GDM1 (cell line): ENCODE measurements at places on chromosomes 16 and 17.

GRCh38 chr17:82436601-82437324 lies 13.8 kb downstream of the CYBC1 start:
- no peak for DNase-seq

- DNase-seq = no peak
Observed at GRCh38 chr16:24847358-24847664, 1.5 kb downstream of the SLC5A11 start.

GRCh38 chr17:16954521-16954920 lies 17.4 kb downstream of the TNFRSF13B start:
- no peak for DNase-seq

GRCh38 chr17:36468903-36469635 lies 17.4 kb upstream of the ZNHIT3 start:
- DNase-seq = no peak

- peak; percentile 26 for DNase-seq
Observed at GRCh38 chr16:68090130-68090529, 5.0 kb downstream of the NFATC3 start.

- DNase-seq = no peak
Observed at GRCh38 chr17:36546418-36547093, 1.8 kb downstream of the GGNBP2 start.

DNA sequence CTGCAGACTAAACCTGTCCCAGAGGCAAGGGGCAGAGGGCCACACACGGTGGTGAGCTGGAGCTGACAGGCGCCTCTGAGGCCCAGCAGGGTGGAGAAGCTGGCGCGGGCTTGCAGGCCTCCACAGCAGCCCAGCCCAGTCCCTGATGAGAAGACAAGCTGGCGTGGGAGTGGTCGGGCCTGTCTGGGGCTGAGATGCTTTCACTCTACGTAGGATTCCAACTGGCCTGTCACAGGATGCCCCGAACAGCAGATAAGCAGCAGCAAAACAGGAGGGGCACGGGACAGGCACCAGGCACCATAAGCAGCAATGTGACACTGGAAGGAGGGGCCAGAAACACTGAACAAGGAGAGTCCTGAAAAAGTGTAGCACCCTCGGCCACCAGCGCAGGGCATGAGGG lies 40.1 kb downstream of the PEMT start:
- no peak for DNase-seq

DNA sequence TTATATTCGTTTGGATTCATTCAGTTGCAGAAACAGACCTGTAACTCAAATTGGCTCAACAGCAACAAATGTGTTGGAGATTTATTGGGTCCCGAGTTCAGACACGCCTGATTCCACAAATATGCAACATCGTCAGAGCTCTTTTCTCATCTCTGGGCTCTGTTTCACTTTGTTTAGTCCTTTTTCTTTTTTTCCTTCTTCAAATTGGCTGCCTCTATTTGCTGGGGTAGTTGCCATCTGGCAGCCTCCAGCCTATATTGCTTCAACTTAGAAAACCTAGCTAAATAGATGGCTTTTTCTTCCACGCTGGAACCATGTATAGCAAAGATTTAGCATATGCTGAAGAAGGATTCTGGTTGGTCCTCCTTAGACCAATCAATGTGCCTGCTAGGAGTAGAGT lies 398.5 kb downstream of the RBFOX1 start:
- no peak for DNase-seq

- DNase-seq = no peak
Observed at GRCh38 chr16:4891886-4892216, 44.6 kb downstream of the UBN1 start.

DNA sequence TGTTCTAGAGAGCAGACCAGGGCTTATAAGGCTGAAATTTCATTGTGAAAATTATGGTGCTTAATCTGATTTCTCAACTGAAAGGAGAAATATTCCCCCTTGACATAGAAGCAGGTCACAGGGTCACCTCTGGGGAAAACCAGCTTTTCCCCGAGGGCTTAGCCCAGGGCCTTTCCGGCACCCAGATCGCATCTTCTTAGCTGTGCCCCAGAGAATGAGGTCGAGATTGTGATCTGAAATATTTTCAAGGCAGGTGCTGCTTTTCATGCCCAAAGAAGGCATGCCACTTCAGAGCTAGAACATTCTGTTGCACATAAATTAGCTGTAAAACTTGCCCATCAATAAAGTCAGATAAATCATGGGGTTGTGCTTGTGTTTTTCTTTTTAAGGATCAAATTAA lies 25.4 kb upstream of the ARHGAP17 start:
- DNase-seq = no peak

DNA sequence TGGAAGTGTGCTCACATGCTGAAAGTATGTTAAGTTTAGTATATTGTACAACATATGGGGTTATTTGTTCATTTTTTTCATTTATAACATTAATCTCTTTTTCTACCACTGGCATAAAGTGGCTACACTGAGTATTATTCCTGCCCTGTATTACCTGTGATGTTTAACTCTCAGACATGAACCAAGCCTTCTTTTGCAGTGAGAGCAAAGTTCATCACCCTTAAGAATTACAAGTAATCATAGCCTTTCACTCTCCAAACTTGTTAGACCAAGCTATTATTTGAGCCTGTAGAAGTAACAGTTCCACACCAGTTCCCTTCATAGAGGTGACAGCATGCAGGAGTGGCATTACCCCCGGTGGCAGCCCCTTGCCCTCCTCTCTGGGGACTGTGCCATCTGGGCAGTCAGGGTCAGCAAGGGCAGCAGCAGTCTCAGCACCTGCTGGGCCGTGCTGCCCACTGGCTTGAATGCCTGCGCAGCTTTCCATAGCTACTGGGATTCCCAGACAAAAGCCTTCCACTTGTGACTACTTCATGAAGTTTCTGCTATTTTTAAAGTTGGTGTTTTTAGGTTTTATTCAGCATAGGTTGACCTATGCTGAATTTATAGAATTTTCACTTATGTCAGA lies 71.3 kb downstream of the TMC6 start:
- DNase-seq = no peak

DNA sequence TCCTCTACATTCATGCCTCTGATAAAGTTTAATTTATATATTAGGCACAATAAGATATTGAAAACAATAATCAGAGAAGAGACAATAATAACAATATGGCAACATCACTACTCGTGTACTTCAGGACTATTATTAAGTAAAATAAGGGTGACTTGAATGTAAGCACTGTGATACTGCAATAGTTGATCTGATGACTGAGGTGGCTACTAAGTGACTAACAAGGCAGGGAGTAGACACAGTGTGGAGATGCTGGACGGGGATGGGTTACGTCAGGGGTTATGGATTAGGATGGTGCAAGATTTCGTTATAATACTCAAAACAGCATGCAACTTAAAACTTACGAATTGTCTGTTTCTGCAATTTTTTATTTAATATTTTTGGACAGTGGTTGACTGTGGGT lies 32.5 kb downstream of the CYLD start:
- DNase-seq = no peak

- DNase-seq = no peak
Observed at GRCh38 chr16:58488531-58488930, 11.4 kb upstream of the NDRG4 start.

DNA sequence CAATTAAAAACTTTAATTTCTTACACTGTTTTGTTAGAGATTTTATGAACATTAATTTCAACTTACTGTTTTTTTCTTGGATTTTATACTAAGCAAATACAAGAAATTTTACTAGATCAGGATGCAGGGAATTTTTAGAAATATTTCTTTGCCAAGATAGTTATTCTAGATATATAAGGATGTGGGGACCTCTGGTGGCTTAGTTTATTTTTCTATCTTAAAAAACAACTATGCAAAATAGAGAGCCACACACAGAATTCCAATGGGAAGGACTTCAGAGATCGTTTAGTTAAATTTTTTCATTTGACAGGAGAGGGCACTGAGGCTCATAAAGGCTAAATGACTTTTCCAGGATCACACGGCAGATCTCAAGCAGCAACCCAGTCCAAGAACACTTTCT lies 23.0 kb upstream of the CAPNS2 start:
- DNase-seq = no peak

DNA sequence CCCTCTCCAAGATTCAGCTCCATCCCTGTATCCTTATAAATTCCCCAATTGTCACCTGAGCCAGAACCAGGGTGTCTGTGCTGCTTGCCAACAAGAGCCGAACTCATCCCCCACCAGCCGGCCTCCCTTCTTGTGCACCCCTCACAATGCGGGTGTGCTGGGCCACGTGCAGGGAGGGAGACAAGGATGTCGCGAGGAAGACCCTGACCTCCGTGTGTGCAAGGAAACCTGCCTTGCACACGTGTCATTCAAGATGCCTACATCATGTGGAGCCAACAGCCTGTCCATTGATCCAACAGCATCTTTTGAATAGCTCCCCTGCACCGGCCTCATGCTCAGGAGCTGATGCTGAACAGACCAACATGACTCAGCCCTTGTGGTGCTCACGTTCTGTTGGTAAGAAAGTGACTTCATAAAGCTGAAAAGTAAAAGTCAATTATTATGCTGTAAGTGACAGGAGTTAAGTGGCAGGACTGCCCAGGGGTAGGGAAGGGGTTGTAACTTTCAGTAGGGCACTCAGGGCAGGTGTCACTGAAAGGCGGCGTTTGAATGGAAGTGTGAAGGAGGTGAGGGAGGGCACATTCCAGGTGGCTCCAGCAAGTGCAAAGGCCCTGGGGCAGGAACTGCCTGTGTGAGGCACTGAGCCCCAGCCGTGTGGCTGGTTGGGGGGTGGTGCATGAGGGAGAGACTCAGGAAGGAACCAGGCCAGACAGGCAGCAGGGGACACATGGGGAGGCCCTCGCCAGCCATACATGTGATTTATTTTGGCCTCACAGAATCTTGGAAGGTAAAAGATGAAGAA lies 302.2 kb downstream of the FOXL1 start:
- no peak for DNase-seq

DNA sequence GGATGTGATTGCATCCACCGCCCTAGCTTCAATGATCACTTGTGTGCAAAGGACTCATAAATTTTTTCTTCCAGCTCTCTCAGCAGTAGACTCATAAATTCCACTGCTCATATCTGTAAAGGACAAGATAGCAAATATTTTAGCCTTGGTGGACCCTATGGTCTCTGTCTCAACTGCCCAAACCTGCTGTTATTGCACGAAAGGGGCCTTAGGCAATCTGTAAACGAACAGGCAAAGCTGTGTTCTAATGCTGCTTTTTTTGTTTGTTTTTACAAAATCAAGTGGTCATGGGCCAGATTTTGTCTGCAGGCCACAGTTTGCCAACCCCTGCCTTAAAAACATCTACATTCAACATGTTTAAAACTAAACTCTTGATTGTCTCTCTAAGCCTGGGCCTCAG lies 34.1 kb downstream of the FAM20A start:
- no peak for DNase-seq

- no peak for DNase-seq
Observed at GRCh38 chr17:82932518-82933310, 92.9 kb upstream of the ZNF750 start.

GRCh38 chr16:7316281-7316888 lies 16.3 kb upstream of the RBFOX1 start:
- DNase-seq = no peak

DNA sequence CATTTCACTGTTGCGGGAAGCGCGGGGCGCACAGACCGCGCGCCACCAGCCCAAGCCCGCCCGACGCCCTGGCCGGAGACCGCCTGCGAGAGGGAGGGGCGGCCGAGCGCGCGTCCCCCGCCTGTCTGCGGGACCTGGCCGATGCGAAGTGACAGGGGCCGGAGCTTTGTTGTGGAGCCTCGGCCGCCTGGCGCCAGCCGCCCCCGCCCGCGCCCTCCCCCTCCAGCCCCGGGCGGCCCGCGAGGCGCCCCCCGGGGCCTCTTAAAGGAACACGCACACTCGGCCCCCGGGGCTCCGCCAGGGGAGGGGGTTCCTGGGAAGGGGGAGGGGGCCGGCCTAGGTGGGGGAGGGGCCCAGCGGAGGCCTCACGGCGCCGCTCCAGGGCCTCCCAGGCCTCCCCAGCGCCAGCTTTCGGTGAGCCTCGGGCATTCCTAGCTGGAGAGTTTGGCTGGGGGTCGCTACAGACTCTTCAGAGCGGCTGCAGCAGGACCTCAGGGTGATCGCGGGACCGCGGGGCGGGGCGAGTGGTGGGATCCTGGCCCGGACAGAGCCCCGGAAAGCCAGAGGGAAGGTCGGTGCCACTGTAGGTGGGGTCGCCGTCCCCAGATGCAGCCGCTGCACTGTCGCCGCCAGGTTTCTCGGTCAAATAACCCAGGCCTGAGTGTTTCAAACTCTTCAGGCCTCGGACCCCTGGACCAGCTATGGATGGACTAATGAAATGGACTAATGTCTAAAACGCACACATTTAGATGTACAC lies 2.4 kb upstream of the TBX2 start:
- no peak for DNase-seq

- DNase-seq = no peak
Observed at GRCh38 chr16:79212114-79212791, 388.3 kb downstream of the MAF start.

DNA sequence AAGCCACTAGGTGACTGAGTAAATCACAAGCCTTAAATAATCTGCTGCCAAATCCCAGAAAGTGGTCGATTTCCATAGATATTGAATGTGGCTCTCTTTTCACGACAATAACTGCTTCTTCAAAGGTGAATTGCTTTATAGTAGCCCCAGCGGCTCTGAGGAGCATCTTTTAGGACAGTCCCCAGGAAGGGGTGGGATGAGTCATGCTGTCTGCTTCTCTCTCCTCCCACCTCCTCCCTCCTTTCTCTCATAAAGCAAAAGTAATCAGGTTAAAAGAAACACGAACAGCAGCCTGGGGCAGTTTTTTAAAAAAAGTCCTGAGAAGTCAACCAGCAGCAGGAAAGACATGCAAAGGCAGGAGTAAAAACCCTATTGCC lies 1.8 kb downstream of the KIAA0513 start:
- DNase-seq = no peak

GRCh38 chr16:2751577-2752034 lies 832 bp upstream of the SRRM2 start:
- DNase-seq = peak; percentile 78

GRCh38 chr16:61295311-61295710 lies 740.9 kb downstream of the CDH8 start:
- DNase-seq = no peak

- DNase-seq = no peak
Observed at GRCh38 chr17:29124925-29125273, 55.3 kb downstream of the MYO18A start.

GRCh38 chr16:57619133-57619605 lies 9.3 kb upstream of the ADGRG1 start:
- DNase-seq = no peak

- no peak for DNase-seq
Observed at GRCh38 chr16:53087101-53087500, 32.3 kb downstream of the CHD9 start.

- DNase-seq = no peak
Observed at GRCh38 chr16:23771642-23772041, 16.8 kb downstream of the CHP2 start.

GRCh38 chr17:58352596-58353388 lies 791 bp upstream of the SUPT4H1 start:
- peak; percentile 49 for DNase-seq

- no peak for DNase-seq
Observed at GRCh38 chr16:61879306-61879705, 156.9 kb downstream of the CDH8 start.

GRCh38 chr17:64056269-64057005 lies 36.0 kb upstream of the ICAM2 start:
- DNase-seq = no peak

DNA sequence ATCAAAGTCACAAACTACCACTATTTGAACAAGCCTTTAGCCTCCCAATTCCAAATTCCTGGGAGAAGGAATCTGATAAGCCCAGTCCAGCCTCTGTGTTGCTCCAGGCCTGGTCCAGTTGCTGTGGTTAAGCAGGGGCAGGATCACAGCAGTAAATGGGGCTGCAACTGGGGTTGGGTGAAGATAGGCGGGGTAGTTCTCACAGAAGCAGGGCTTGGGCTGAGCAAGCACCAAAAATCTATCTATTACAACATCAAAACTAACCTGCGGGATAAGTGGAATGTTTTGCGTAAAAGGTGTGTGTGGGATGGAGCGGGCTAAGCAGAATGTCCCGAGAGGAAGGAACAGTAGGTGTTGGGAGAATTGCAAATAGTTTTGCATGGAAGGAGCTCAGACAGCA lies 23.0 kb upstream of the RNF135 start:
- DNase-seq = no peak
